ENCODE measurements at places on chromosomes 1 and 21.

- DNase-seq, result no peak
These were observed 171.3 kb upstream of the HP1BP3 start for GRCh38 chr1:20958430-20958829.

DNA sequence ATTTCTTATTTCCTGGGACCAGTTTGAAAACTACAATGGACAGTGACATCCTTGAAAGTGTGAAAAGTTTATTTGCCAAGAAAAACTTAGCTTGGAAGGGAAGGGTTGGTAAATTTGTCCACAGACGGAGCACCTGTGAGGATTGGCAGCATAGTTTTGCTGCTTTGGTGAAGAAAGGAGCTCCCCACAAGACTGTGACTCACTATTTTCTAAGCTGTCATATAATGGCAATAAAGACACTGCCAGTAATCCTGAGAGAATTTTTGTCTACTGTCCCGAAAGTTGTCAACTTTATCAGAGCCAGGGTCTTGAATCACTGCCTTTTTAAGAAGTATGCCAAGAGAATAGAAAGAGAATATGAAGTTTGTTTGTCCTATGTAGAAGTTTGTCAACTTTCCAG lies 230.8 kb downstream of the NEGR1 start:
- DNase-seq, result no peak

GRCh38 chr1:26529405-26529654 lies 231 bp upstream of the RPS6KA1 start:
- no peak for DNase-seq

DNA sequence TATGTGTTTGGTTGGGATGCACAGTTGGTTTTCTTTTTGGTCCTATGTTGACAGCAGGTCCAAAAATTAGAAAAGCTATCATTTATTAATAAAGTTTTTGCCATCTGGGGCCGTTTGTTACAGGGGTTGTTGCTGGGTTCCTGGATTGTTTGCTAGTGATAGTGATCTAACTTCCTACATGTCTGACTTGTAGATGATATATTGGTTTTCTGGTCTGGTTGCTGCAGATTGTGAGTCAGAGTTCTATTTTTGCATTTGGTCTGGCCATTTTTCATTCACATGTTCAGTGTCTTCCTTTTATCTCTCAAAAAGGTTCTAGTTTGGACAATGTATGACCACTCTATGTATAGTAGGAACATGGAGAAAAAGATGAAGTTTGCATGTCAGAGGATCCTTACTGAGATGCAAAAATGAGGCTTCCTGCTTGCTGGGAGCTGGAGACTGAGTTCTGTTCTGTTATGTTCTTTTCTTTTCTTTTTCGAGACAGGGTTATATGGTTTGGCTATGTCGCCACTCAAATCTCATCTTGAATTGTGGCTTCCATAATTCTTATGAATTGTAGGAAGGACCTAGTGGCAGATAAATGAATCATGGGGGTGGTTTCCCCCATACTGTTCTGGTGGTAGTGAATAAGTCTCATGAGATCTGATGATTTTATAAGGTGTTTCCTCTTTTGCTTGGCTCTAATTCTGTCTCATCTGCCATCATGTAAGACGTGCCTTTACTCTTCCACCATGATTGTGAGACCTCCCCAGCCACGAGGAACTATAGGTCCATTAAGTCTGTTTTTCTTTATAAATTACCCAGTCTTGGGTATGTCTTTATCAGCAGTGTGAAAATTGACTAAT lies 4.2 kb upstream of the NVL start:
- DNase-seq, result no peak

DNA sequence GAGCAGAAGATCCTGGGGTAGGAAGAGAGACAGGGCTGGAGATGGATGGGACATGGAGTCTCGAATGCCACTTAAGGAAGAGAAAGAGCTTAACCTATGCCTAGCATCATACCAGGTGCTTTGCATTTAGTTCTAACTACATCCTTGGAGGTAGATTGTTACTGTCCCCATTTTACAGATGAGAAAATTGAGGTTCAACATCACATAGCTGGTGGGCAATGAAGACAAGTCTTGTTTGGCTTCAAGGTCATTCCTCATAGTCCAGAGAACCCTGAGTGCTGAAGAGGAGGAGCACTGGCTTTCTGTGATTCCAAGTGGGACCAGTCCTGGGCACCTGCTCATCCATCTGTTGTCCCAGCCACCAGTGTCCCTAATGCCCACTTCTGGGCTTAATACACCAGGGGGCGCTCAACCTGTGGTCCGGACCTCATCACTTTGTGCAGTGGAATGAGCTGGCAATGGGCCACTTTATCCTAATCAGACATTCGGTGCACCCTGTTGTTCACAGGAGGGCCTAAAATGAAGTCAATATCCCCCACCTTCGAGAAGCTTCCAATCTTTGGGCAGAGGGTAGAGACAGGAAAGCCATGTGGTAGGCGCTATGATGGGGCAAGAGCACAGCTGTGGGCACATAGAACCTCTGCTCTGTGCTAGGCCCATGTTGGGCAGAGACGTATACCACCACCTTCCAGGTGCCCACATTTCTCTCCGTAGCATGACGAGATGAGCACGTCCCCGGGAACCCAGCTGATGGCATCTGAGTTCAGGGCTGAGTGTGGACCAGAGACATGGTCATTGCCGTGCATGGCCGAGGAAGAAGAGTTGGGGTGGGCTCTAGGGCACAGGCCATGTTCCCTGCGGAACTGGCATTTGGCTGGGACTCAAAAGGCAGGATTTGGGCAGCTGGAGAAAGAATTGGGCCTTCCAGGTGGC lies 9.2 kb downstream of the RPS6KA1 start:
- no peak for DNase-seq

Data from COR-L47 (cell line).